ENCODE measurements at places on chromosomes 13 and 19.

DNA sequence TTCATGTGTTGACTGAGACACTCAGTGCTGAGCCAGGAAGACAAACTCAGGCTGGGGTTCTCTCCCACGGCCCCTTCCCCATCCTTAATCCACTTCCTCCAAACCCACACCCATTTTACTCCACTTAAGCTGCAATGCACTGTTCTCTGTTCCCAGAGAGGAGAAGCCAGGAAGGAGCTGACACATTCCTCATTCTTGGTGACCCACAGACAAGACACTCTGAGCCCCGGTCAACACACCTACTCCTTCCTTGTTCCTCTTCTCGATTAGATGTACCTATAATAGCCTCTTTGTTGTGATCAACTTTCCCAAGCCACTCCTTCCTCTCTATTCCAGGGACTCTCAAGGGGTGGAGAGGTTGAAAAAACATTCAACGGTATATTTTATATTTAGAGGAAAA is 47.1 kb downstream of the INSR start:
- no peak for DNase-seq

DNA sequence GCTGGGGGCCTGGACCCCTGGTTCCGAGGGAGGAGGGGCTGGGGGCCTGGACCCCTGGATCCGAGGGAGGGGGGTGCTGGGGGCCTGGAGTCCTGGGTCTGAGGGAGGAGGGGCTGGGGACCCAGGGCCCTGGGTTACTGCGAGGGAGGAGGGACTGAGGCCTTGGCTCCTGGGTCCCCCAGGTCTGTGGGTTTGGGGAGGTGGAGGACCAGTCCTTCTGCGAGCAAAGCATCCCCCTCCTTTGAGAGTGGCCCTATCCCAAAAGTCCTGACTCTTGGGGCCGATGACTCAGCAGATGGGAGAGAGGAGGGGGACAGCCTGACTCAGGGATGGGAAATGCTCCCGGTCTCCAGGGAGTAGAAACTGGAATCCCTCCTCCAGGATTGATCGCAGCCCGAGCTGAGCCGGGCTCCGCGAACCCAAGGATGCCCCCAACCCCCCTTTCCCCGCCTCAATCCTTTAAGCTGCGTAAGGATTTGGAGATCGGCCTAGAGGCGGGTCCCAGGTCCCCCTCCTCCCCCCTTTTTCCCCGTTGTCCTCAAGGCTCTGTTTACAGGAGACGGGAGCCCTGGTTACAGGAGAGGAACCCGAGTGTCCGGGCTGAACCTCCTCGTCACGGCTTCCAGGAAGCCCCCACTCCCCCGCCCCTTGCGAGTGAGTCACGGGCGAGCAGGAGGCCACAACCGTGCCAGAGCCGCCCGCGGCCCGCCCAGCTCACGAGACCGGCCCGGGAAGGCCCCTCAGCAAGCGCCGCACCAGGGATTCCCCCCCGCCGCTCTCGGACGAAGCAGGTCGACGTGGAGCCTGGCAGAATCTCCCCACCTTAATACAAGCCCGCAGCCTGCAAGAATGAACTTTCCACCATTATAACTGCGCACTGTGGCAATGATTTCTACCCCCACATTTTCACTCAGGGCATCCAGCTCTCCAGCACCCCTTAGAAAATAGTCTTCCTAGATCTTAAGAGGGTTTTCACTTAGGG is 3.0 kb upstream of the ZFP36 start:
- peak; percentile 97 for DNase-seq

DNA sequence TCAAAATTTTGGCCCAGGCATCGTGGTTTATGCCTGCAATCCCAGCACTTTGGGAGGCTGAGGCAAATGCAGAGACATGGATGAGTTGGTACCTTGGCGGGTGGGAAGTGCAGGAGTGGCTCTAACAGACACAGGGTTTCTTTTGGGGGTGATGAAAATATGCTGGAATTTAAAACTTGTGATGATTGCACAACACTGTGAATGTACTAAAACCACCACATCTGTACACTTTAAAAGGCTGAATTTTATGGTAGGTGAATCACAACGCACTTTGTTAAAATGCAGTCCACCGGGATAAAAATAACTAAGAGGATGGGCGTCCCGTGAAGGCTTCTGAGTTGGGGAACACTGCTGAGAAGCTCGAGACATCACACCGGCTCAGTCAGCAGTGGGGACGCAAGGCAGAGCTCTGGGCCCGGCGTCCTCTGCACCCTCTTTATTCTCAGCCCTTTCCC is 47.1 kb downstream of the MLLT1 start:
- peak; percentile 87 for DNase-seq

- peak; percentile 96 for DNase-seq
Observed at GRCh38 chr13:41061075-41061913, at the start of gene WBP4. Gene WBP4 (plus strand): TSS chr13:41061509. CDS start chr13:41061674, 165 bp downstream.

Data from ELR (cell line).